ENCODE measurements at places on chromosomes 7 and 10.

DNA sequence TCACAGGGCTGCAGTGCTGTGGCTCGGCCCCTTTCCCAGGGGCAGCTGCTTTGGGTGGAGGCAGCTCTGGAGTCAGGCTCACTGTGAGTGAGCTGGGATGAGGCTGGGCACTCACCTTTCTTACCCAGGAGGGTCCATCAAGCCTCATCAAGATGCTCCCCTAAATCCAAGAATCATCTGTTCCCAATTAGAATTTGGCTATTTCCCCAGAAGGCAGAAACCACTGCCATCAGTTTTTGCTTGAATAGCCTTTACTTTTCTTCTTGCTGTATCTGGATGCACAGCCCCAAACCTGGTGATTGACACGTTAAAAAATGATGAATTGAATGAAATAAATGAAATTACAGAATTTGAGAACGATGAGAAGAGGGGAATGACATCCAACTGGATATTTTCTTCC is 74.3 kb upstream of the LYZL1 start:
- H3K4me3 ChIP-seq, result no peak overlapping the region
- H3K36me3 ChIP-seq, result no peaks in the 10 kb centered on the region
- H3K27ac ChIP-seq, result no peak overlapping the region
- peaks cover under 1% of the 10 kb centered on the region for H3K27me3 ChIP-seq
- DNase-seq, result no peak

- H3K4me3 ChIP-seq, result no peak overlapping the region
- no peaks in the 10 kb centered on the region for H3K4me1 ChIP-seq
- H3K27me3 ChIP-seq, result no peaks in the 10 kb centered on the region
- no peaks in the 10 kb centered on the region for H3K36me3 ChIP-seq
- H3K27ac ChIP-seq, result no peak overlapping the region
- DNase-seq, result no peak
Observed at GRCh38 chr7:87899255-87899654, 23.0 kb downstream of the DBF4 start.

DNA sequence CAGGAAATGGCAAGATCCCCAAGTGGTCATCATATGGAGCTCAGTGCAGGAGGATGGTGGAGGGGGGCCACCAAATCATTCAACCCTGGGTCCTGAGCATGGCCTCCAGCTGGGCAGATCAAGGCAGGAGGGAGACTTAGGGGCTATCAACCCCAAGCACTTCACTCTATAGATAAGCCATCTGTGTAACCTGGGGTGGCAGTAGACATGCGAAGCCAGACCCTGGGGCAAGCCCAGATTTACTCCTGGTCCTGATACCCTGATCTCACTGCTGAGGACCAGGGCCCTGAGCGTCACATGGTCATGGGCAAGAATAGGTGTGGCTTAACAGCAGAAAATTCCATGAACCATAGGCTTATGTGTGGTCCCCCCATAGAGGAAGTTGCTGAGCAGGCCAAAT is 173.0 kb upstream of the ADCY1 start:
- no peaks in the 10 kb centered on the region for H3K4me1 ChIP-seq
- no peak overlapping the region for H3K4me3 ChIP-seq
- no peaks in the 10 kb centered on the region for H3K27me3 ChIP-seq
- DNase-seq, result no peak
- no peaks in the 10 kb centered on the region for H3K36me3 ChIP-seq

DNA sequence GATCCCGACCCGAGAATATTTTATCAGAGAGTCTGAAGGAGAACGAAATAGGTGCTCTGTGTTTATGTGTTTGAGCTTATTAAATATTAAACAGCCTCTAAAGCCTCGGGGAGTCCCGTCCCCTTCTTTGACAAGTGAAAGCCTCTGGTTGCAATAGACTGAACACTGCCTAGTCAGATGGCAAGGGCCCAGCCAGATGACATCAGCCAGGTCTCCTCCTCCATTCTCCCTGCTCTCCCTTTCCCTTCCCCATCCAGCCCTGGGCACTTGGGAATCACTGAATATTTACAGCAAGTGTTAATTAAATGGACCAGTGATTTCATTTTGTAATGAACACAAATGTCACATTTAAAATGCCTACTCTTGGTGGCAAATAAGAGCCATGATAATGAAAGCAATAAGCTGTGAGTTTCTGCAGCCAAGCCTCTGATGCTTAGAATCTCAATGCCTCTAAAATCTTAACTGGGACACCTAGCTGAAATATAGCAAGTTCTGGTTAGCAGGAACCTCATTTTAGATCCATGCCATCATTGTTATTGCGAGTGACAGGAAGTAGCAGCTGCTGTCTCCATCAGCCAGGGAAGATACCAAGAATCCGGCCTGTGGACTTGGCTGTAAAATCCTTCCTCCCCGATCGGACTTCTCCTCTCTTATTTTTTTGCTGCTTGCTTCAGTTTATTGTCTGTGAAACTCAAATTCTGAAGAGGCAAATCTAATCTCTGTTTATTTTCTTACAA is 202.1 kb downstream of the PRPF18 start:
- no peak for DNase-seq
- no peak overlapping the region for H3K4me3 ChIP-seq
- no peaks in the 10 kb centered on the region for H3K27me3 ChIP-seq
- H3K36me3 ChIP-seq, result no peaks in the 10 kb centered on the region
- peak overlapping the region; percentile 68 for H3K27ac ChIP-seq

- DNase-seq, result no peak
- H3K27me3 ChIP-seq, result no peaks in the 10 kb centered on the region
- no peaks in the 10 kb centered on the region for H3K36me3 ChIP-seq
- no peaks in the 10 kb centered on the region for H3K4me1 ChIP-seq
- no peak overlapping the region for H3K4me3 ChIP-seq
- H3K27ac ChIP-seq, result no peak overlapping the region
Observed at GRCh38 chr7:93062599-93062998, 55.2 kb downstream of the SAMD9 start.

DNA sequence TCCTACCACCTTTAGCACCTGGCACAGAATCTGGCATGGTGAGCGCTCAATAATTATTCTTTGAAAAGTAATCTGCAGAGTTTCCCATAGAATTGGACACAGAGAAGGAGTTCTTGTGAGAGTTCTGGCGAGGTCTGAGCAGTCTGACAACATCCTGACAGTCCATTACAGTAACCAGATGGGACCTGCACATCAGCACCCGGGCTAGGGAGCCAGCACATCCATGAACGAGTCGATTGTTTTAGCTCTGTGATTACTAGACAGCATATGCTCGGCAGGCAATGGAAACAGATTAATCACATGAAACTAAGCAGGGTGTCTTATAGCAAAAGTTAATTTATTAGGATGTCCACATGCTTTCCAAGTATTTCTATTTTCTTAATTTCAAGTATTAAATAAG is 96.7 kb downstream of the SEMA3D start:
- no peaks in the 10 kb centered on the region for H3K36me3 ChIP-seq
- H3K4me1 ChIP-seq, result no peaks in the 10 kb centered on the region
- no peak overlapping the region for H3K27ac ChIP-seq
- DNase-seq, result no peak
- no peaks in the 10 kb centered on the region for H3K27me3 ChIP-seq

- H3K4me3 ChIP-seq, result no peak overlapping the region
- H3K4me1 ChIP-seq, result no peaks in the 10 kb centered on the region
- H3K27me3 ChIP-seq, result no peaks in the 10 kb centered on the region
- no peaks in the 10 kb centered on the region for H3K36me3 ChIP-seq
- DNase-seq, result no peak
Observed at GRCh38 chr10:119502209-119502608, 40.3 kb downstream of the RGS10 start.

GRCh38 chr10:2994221-2994961 is 73.0 kb upstream of the PFKP start:
- no peak overlapping the region for H3K27ac ChIP-seq
- no peak overlapping the region for H3K4me3 ChIP-seq
- no peak for DNase-seq
- H3K27me3 ChIP-seq, result no peaks in the 10 kb centered on the region

GRCh38 chr10:91953600-91954160 is 30.1 kb downstream of the BTAF1 start:
- H3K36me3 ChIP-seq, result peaks cover 6% of the 10 kb centered on the region
- H3K4me1 ChIP-seq, result no peaks in the 10 kb centered on the region
- no peak overlapping the region for H3K4me3 ChIP-seq

DNA sequence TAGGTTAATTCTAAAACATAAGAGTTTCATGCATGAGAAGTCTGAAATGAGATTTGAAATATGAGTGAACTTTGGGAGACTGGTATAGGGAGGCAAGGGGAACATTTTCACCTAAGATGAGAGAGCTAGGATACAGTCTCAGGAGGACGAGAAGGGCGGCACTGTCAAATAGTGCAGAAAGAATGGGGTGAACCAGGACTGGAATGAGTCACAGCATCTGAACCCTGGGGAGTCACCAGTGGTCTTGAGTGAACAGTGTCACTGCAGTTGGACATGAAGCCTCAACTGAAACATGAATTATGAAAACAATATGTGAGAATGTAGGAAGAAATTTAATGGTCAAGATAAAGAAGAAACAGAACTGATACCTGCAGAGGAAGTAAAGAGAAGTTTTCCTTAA is 33.8 kb downstream of the GNG11 start:
- no peak for DNase-seq
- no peaks in the 10 kb centered on the region for H3K36me3 ChIP-seq
- no peaks in the 10 kb centered on the region for H3K27me3 ChIP-seq

DNA sequence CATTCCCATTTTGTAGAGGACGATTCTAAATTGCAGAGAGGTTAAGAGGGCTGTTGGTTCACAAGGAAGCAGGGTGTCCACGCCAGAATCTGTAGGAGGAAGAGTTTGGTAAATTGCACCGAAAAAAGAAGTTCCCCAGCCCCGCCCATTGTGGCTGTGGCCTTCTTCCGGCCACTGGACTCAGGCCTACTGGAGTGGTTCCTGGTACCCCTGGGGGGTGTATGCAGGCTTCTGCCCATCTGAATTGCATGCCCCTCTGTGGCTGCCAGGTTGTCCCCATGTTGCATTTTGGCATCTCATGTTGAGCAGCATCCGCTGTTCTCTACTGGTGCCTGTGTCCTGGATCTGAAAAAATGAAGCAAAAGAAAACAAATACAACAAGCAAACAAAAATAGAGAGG is 234.2 kb downstream of the WDR11 start:
- H3K4me3 ChIP-seq, result no peak overlapping the region
- no peaks in the 10 kb centered on the region for H3K27me3 ChIP-seq
- DNase-seq, result no peak
- no peaks in the 10 kb centered on the region for H3K4me1 ChIP-seq

DNA sequence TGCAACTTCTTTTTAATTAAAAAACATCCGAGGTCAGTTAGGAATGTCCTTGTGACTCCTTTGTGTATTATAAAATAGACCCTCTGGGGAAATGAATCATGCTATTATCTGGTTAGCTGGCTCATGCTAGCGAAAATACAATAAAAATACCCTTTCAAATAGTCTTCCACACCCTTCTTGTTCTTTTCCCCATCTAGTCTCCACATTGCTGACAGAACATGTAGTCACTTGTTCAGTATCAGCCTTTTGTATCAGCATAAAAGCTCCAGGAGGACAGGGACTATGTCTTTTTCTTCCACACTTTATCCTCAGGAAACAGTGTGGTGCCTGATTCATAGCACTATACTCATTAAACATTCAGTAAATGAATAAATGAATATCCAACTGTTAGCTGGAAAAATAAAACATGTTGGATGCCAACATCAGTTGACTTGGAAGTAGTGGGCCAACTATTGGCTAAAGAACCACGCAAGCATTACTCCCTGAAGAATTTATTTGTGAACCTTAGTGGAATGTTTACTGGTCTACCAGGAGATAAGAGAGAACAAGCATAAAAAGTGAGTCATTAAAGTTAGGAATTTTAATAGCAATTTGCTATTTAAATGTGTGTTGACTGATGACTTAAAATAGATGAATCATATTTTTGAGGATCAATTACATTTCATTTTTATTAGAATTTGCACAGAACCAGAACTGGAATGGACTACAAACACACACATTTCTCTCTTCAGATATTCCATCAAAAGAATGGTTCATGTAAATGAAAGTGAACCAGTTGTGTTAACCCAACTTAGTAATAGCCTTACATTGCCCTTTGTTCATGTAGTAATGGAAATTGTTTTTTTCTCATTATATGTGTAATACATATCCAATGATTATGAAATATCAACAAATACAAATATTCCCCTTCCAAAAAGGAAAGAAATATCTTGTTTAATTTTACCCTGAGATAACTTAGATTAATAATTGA is 129.6 kb downstream of the DKK1 start:
- no peak overlapping the region for H3K4me3 ChIP-seq
- no peaks in the 10 kb centered on the region for H3K4me1 ChIP-seq
- H3K36me3 ChIP-seq, result no peaks in the 10 kb centered on the region
- H3K27me3 ChIP-seq, result no peaks in the 10 kb centered on the region

DNA sequence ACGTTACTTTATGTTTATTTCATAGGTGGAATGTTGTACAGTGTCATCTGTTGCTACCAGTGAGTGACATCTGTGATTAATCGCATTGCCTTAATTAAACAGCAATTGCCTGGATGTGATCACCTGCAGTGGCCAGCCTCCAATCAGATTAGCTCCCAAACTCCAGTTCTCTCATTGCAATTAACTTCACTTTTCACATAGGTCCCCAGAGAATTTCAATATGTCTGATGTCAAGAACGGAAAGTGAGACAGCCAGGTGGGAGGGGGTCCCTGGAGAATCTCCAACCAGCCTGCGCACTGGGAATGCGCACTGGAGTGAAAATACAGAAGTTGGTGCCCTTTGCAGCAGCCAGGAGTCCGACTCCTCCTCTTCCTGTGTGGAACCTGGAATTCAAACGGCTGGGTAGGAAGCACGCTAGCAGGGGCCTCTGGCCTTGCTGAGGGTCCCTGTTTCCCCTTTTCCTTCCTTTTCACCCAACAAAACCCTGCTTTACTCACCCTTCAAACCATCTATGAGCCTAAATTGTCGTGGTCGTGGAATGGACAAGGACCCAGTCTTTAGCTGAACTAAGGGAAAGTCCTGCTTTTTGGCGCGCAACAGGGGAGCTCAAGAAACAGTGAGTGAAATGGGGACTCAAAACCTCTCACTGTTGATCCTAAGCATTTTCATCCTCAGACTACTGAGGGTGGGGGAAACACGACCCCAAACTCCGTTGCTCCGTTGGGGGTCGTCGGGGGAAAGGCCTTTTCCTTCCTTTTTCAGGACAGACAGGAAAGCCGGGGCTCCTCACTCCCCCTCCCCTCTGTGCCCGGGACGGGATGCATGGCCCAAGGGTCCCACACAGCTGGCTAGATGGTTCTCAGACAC is 1355.5 kb upstream of the LRRTM3 start:
- peak overlapping the region; percentile 79 for H3K4me3 ChIP-seq
- H3K27ac ChIP-seq, result peak overlapping the region; percentile 57
- DNase-seq, result peak; percentile 53
- peaks cover 4% of the 10 kb centered on the region for H3K4me1 ChIP-seq

GRCh38 chr7:11648980-11649379 is 183.0 kb downstream of the THSD7A start:
- H3K27me3 ChIP-seq, result no peaks in the 10 kb centered on the region
- H3K4me3 ChIP-seq, result no peak overlapping the region
- DNase-seq, result no peak
- H3K4me1 ChIP-seq, result no peaks in the 10 kb centered on the region

GRCh38 chr7:26167303-26167934 is 15.4 kb downstream of the NFE2L3 start:
- no peaks in the 10 kb centered on the region for H3K4me1 ChIP-seq
- H3K4me3 ChIP-seq, result no peak overlapping the region
- DNase-seq, result no peak
